NCI-H69 (cell line): ENCODE measurements at places on chromosomes 5 and 9.

GRCh38 chr9:121906074-121906870, 186.8 kb downstream of the TTLL11 start:
- peak; percentile 25 for DNase-seq

- DNase-seq: no peak
Measured at GRCh38 chr5:135254183-135254582, 144.8 kb downstream of the MACROH2A1 start.

DNA sequence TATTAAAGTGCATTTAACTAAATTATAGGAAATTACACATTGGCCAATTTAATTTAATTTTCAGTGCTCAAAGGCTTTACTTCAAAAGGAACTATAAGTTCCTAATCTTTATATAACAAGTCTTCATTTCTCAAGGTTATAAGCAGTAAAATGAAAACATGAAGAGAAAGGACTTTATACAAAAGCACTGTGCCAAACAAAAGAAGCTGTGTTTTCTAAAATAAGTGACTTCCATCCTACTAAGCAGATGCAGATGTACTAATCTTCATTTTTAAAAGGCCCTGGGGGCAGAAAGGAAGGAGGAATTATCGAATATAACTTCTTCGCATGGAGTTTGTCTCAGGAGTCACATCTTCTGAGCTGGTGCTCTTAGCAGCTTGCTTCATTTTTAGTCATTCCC, 81.4 kb downstream of the SHC3 start:
- no peak for DNase-seq

GRCh38 chr5:1480217-1480616, 35.0 kb upstream of the SLC6A3 start:
- DNase-seq: no peak

GRCh38 chr9:120852240-120853010, 9.7 kb upstream of the PSMD5 start:
- no peak for DNase-seq

DNA sequence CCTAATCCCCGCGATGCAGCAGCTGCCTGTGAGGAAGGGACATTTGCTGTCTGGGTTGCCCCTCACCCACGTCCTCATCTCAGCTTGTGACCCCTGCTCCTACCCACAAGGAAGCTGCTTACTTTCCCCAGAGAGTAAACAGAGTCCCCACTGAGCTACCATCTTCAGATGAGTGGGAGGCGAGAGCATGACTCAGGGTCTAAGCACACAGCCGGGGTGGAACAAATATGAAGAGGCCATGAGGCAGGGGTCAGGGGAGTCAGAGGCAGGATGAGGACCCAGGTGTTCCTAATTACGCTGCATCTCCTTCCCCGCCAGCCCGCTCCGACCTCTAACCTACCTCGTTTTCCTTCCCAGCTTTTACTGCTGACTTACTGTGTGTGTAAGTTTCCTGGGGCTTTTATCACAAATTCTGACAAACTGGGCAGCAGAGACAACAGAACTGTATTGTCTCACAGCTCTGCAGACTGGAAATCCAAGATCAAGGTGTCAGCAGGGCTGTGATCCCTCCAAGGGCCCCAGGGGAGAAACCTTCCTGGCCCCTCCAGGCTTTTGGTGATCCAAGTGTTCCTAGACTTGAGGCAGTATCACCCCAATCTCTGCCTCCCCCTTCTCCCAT, 94.0 kb upstream of the DNAH5 start:
- DNase-seq: peak; percentile 51

DNA sequence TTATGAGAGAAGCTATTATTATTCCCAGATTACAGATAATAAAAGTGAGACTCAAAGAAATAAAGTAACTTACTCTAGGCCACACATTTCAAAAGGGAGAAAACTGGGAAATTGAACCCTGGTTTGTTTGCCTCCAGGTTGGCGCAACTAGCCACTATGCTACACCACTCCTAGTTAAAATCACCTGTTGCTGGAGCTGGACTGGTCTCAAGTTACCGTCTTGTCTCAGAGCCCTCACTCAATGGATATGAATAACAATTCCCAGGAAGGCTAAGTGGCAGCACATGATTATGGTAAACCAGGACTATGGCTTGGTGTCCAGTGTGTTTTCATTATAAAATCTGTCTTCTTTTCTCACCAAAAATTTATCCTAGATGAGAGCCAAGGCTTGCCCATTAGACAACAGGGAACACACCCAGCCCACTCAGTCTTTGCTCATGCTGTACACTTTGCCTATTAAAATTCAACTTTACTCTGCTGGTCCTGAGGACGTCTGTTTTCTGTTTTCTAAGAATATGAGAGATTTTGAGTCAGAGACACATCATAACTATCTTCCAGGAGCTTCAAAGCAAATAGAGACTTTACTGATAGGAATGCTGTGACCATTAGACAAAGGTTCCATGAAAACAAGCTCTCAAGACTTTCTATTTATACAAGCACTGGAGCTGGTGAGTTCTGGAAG, 58.1 kb downstream of the ADRB2 start:
- DNase-seq: peak; percentile 19

- peak; percentile 59 for DNase-seq
Measured at GRCh38 chr5:14174230-14174636, 31.1 kb downstream of the TRIO start.

DNA sequence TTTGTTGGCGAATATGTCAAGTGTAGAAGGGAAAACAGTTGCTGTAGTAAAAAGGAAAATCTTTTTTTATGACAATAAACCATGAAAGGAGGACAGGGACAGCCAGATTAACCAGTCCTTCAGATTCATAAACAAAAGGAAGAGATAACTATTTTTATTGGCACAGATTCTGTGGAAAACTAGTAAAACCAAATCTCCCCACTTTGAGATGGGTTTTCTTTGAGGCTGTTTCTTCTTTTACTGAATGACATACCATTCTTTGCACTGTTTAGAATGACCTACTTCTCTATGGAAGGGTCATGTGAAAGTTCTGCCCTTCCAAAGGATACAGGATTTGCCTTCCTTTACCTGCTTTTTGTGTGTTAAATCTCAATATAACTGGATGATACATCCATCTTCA, 13.7 kb downstream of the CAST start:
- DNase-seq: no peak

DNA sequence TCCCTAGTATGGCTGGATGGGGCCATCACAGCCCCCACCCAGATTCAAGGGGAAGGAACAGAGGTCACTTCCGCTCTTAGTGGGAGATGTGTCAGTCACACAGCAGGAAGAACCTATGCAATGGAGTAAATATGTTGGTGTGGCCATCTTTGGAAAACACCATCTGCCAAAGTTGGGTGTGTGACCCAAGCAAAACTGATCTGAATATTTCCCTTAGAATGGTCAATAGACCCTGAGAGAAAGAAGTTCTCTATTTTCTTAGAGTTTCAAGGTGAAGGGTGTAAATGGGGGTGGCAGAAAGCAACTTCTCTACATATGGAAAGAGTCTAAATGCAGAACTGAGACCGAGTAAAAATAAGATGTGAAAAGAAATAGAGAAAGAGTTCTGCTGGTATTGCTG, 212.7 kb downstream of the ESM1 start:
- no peak for DNase-seq

DNA sequence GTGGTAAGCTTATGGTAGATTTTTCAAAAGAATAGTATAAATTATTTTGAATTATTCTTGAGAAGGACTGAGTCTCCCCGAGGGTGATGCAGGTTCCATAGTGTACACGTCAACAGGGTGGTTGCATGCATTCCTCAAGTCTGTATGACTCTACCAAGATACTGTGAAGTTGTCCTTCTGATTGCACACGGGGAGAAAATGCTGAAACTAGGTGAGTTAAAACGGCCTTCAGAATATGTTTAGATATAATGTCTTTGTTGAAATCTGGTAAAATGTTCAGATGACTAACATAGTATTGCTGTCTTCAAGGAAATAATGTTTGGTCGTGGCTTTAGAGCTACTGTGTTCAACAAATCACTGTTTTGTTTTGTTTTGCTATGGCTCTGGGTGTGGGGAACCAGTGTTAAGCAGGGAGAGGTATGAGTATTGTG, 22.4 kb upstream of the TNFAIP8 start:
- no peak for DNase-seq

DNA sequence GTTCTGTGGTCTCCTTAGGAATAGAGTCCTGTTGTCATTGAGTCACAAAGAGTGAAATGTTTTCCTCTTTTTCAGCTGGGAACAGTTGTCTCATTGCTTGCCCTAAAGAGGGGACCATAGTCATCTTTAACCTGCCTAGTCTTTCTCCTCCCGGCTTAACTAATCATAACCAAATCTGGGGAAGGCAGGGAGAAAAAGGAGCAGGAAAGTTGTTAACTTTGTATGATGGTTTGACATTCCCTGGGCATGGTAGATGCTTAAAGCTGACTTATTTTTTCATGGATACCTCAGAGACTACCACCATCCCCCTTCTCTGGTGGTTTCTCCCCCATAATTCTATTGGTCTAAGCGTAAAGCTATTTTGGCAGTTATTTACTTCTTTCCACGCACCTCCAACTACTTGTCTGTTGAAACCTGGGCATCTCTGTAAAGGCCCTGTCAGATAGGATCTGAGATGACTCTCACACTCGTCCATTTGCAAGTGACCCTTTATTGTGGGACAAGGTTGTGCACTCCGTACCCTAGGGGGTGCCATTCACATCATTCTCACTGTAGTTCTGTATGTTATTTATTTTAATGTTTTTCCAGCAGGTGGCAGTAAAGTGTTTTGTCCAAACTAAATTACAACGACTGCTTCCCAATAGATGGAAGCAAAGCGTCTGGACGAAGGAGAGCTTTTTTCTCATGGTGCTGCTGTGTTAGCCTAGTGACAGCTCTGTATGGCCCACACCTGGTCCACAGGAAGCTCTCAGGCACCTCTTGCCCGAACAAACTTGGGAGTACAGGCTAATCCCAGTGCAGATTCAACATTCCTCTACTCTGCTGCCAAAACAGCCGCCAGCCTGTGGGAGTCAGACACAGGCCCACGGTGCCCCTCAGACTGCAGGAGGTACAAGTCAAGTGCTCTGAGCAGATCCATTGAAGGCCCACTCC, 3.0 kb upstream of the FAM13B start:
- DNase-seq: peak; percentile 92

DNA sequence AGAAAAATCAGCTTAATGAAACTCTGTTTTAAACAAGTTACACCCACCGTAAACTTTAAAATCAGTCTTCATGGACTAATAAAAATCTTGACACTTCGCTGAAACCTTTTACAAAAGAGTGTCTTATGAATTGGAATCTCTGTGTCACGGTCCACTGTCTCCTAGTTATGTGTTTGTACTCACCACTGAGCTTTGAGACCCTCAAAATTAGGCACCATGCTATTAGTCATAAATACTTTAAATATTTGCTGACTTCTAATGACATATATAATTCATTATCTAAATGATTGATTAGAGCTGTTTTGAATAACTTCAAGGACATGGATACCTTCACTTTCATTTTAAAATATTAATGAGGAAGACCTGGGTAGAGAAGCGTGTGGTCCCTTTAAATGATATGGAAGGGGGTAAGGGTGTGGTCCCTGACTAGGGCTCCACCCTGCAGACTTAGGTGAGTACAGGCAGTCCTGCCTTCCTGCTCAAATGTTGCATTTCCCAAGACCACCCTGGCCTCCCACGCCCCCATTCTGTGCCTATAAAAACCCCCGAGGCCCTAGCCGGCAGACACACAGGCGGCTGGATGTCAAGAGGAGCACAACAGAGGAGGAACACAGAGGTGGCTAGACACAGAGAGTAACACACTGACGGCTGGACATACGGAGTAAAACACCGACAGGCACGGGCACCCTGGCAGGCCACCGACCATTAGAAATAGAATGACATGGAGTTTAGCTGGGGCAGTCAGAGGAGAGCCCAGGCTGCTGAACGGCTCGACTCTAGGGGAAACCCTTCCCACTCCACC, 179.0 kb upstream of the CDH9 start:
- no peak for DNase-seq

- no peak for DNase-seq
Measured at GRCh38 chr9:85715587-85715986, 26.2 kb downstream of the AGTPBP1 start.

DNA sequence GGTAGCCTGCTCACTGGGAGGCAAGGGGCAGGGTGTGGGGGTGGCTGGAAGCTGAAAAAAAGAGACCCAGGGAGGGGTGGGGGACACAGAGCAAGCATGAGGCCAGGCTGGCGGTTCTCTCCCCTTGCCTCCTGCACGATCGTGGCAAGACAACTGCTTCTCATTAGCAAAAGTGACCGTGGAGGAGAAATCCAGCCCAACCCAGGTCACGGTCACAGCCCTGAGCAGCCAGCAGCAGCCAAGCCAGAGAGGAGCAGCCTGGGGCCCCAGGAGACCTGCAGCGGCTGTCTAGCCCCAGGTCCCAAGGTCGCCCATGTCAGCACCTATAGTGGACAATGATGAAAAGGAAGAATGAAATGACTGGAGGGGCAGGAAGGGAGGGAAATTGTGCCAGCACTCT, 89.1 kb downstream of the NRG2 start:
- no peak for DNase-seq

- peak; percentile 61 for DNase-seq
Measured at GRCh38 chr9:120692901-120693699, 21.2 kb downstream of the MEGF9 start.

- peak; percentile 81 for DNase-seq
Measured at GRCh38 chr9:114289571-114290481, 33.1 kb upstream of the ORM1 start.

DNA sequence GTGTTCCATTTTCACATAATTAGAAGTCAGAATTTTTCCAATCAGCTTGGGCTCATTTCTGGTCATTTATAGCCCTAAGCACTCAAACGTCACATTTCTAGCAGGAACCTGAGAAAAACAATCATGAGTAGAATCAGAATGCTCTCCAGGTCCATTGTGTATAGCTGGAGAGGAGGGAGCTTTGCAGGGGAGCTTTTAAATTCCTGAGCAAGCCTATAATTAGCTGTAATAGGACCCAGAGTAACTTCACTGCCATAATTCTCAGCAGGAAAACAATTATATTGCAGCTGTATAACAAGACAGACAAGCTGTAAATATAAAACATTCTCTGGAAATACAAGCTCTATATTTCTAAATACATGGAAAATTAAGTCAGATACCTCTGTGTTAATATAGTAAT, 637.6 kb upstream of the SGCD start:
- DNase-seq: peak; percentile 98

GRCh38 chr5:86864051-86864450, 246.3 kb downstream of the COX7C start:
- DNase-seq: peak; percentile 59

DNA sequence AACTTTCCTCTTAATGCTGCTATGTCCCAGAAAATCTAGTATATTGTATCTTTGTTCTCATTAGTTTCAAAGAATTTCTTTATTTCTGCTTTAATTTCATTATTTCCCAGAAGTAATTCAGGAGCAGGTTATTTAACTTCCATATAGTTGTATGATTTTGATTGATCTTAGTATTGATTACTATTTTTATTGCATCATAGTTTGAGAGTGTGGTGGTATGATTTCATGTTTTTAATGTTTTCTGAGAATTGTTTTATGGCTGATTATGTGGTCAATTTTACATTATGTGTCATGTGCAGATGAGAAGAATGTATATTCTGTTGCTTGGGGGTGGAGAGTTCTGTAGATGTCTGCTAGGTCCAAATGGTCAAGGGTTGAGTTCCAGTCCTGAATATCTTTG, 425.6 kb upstream of the RORB start:
- DNase-seq: no peak
